ENCODE measurements at places on chromosomes 3 and 15.

- DNase-seq, result no peak
Measured at GRCh38 chr15:29377161-29377560, 107.5 kb upstream of the NSMCE3 start.

- DNase-seq, result no peak
Measured at GRCh38 chr15:78565951-78566774, 843 bp downstream of the CHRNA5 start.

- no peak for DNase-seq
Measured at GRCh38 chr3:24410860-24411259, 83.8 kb downstream of the THRB start.

DNA sequence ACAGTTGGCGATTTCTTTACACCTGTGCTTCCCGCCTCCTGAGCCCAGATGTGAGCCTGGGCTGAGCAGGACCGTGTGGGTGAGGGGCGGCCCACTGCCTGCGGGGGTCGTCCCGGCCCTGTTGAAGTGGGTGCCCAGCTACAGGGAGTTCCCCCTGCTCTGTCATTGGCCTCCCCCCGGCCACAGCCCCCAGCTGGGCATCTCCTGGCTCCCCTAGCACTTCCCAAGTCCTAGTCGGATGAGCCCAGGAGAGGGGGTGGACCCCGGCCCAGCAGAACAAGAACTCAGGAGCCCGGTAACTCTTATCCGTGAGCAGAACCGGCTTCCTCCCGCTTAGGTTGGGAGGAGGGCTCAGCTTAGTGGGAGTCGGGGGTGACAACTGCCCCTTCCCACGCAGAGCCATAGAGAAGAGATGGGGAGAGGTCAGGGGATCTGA is 757 bp downstream of the PAQR5 start:
- no peak for DNase-seq

DNA sequence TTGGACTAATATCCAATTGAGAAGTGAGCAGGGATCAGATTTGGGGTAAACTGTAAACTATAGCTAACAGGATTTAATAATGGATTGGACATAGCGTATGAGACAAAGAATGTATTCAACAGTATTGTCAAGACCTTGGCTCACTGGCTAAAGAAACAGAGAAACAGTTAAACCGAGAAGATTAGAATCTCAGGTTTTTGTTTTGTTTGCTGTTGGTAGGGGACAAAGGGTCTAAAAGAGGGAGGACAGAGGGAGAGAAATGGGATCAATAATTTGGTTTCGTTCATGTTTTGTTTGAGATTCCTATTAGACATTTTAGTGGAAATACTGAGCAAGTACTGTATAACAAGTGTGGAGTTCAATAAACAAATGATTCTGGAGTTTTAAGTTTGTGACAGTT is 28.6 kb downstream of the CLDN1 start:
- no peak for DNase-seq

DNA sequence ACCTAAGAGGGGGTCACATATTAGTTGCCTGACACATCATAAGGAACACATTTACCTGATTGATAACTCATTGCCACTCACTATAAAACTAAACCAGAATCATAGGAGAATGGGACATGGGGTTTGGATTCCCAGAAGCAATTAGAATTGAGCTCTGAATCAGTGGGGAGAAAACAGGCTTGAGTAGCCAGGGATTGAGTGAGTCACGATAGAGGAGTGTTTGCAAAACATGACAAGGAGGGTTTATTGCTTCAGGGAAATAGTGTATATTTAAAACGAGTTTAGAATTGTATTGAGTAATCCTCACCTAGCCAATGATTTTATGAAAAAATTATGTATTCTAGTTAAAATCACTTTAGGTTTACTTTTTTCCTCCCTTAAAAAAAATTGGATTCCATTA is 101.1 kb upstream of the THRB start:
- no peak for DNase-seq

DNA sequence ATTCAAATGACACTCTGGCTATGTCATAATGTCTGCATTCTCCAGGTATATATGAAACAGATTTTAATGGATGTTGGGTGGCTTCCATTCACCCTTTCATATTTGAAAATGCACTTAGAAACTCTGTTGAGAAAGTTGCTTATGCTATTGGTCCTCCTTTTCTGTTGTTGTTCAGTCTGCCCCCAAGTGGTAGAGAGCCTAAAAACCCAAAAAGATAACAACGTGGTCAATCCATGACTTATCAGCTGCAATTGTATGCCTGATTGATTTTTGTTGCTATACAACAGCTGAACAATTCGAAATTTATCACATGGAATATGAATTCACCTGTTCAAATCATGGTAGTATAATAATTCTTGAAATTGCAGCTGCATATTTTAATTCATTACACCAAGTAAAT is 279.8 kb downstream of the ROBO2 start:
- peak; percentile 22 for DNase-seq

DNA sequence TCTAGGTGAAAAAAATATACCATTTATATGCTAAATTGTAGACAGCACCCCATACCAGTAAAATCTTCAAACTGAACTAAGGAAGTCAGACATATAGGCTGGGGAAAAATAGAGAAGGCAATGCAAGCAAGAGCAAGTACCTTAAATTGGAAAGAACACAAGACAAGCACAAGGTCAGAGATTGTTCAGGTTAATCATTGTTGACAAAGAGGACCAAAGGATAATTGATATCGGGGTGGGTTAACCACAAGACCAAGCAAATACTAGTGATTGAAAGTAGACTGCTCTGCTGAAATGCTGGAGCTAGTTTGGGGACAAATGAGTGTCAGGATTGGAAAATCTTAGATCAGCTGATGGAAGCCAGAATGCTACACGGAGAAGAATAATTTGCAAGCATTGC is 499.8 kb downstream of the ROBO2 start:
- no peak for DNase-seq

DNA sequence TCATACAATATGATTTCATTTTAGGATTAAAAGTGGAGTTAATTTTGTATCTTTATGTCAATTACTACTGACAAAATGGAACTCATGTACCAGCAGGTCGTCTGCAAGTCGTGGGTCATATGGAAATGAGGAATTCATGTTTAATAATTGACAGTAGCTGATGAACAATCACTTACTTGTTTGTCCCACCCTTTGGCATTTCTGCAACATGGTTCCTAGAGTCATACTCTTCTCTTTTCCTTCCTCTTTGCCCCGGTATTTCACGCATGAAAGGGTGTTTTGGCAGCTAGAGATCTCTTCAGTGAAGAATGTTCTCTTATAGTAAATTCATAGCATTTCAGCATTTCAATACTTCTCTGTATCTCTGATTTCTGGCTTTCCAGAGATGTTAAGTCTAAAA is 133.3 kb upstream of the SLC24A5 start:
- DNase-seq, result no peak

DNA sequence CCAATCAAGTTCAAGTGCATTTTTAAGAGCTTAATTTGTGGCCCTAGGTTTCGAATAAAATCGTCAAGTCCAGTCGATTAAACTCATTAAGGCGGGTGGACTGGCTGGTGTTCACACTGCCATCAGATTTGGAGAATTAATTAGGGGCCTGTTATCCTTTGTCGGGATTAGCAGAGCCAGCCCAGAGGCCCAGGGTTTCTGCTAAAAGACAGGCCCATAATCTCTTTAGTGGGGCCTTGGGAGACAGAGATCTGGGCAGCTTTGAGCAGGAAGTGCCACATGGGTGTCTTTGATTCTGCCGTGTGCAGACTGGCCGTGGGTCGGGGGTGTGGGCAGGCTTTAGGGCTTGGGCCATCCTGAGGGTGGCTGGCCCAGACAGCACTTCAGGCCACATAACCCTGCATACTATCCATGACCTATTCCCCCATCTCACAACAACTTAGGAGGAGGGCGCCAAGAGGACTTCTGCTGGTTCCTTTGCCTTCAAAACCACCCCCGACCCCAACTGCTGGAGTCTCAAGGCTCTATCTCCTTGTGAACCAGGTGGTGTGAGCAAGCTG is 94.7 kb downstream of the PLXNA1 start:
- no peak for DNase-seq

- DNase-seq, result peak; percentile 7
Measured at GRCh38 chr3:126212620-126213378, 32.4 kb upstream of the ALDH1L1 start.

DNA sequence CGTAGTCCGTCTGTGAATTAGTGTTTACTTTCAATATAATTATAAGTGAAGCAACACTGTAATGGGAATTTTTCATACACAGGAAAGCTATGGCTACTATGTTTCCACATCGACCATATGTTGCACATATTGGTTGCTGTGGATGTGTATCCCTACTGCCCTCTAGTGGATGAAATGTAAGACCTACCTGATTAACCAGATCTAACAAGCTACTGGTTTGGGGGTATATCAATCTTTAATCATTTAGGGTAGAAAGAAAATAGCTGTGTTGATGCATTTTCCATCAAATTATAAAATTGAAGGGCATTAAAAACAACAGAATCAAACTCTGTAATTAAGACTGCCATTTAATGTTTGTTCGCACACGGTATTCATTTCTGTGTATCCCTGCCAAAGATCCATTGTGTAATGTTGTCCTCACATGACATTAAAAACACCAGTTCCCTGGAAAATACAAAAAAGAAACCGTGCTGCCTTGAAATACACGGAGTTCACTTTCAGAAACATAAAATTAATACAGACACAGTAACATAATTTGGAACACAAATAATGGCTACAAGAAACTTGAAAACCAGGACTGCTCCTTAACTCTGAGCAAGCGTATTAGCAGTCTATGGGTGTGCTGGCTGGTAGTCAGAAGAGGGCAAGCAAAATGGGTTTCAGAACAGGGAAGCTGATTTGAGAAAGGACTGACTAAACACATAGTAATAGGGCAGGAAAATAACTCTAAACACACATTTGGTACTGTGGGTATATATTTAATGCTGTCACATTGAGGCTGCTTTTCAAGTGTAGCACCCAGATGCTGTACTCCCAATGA is 125.1 kb downstream of the TIGIT start:
- peak; percentile 77 for DNase-seq

GRCh38 chr15:85879334-85880163 is 84.8 kb upstream of the KLHL25 start:
- no peak for DNase-seq

GRCh38 chr15:35867356-35867755 is 321.4 kb upstream of the DPH6 start:
- no peak for DNase-seq

DNA sequence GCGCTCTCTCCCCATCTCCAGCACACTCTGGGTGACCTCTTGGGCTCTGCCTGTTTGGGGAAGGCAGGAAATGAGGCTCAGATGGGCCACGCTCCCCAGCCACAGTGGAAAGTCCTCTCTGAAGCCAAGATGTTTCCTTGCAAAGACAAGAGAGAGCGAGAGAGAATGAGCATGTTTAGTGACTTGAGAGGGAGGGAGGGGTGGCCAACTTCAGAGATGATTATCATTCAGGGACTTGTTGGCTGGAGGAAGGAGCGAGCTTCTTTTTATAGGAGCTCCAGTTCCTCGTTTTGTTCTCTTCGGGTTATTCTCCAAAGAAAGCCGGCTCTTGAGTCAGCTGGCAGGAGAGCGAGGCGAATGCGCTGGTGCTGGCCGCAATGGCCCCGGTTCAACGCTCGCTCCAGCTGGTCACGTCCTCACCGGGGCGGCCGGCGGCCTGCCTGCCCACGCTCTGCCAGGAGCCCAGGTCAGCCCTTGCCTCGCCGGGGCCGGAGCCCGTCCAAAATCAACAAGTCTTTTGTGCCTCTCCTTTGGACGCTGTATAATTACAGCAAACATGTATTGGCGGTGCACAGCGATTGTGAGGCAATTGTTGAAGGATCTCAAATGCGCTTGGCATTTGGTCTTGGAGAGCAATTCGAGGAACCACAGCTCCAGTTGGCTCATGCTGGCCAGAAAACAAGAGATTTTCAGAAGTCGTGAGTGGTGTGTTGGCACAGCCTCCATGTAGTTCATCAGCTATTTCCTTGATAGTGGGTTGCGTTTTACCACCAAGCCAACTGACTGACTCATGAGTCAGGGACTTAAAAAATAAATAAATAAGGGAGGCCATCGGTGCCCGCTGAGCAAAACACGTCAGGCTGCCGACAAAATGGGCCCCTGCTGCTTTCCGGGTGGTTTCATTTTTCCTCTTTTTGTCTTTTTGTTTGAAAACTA is 288.6 kb downstream of the UACA start:
- DNase-seq, result no peak
